CD4-positive, alpha-beta T cell (primary cell): ENCODE measurements at places on chromosomes 11 and 22.

DNA sequence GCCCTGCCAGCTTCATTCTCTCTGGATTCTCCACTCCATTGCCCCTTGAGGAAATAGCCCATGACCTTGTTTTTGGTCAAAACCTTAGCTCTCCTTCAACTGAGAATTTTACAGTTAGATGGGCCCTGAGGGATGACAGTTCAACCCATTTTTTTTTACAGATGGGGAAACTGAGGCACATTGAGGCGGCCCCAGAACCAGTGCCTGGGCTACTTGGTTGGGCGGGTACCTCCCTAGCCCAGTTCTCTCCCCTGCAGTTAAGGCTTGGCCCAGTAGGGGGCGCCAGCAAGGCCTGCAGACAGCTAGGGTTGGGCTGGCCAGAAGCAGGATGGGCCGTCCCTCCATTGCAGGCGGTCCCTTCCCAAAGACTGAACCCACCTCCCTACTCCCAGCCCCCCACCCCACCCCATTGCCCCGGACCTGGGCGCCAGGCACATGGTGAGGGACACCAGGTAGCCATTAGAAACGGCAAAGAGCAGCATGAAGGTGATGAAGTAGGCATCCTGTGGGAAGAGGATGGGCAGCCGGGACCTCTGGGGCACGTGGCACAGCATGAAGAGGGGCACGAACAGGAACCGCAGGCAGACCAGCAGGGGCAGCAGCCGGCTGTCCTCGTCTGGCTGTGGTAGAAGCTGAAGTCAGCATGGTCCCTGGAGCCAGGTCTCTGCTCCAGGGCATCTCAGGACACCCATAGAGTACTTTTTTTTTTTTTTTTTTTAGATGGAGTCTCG is 7.6 kb downstream of the SLC29A2 start:
- peak; percentile 62 for DNase-seq

DNA sequence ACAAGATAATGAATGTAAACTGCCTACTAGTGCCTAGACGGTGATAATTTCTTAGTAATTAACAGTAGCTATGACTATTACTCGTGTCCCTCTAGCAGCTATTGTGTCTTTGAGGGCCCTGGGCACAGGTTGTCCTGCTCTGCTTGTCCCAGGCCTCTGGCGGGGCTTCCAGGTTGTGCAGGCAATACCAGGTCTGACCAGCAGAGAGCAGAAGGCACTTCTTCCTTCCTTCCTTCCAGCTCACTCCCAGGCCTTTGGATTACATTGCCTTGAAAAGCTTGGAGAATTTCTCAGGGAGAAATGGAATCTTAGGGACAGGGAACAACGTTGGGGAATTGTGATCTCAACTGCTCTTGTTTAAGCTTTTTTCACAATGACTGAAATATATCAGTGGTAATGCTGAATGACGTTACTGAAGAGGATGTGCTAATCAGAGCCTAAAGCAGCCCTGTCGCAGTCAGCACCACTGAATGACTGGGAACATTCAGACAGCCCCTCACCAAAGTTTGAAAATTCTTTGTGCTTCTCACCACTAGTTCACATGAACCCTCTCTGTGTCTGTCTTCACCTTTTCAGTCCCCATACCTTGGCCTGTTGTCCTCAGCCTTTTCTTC is 8.4 kb upstream of the CCKBR start:
- peak; percentile 21 for DNase-seq

DNA sequence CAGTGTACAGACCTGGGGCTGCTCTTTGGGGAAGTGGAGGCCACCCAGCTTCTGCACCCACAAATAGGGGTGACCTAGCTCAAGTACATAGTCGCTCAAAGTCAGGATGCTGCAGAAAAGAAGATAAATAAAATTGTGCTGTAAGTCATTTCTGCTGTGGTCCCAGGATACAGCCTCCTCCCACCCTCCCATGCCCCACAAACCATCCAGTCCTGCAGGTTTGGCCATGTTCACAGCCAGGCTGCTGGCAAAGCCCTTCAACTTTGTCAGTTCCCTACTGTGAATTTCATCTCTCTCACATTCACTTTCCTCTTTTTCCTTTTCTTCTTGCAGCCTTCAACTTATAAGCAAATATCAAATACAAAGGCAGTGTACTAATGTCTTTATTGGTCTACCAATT is 33.6 kb downstream of the THOC5 start:
- DNase-seq, result no peak

GRCh38 chr11:80925321-80925720 is 1484.5 kb upstream of the TENM4 start:
- no peak for DNase-seq

DNA sequence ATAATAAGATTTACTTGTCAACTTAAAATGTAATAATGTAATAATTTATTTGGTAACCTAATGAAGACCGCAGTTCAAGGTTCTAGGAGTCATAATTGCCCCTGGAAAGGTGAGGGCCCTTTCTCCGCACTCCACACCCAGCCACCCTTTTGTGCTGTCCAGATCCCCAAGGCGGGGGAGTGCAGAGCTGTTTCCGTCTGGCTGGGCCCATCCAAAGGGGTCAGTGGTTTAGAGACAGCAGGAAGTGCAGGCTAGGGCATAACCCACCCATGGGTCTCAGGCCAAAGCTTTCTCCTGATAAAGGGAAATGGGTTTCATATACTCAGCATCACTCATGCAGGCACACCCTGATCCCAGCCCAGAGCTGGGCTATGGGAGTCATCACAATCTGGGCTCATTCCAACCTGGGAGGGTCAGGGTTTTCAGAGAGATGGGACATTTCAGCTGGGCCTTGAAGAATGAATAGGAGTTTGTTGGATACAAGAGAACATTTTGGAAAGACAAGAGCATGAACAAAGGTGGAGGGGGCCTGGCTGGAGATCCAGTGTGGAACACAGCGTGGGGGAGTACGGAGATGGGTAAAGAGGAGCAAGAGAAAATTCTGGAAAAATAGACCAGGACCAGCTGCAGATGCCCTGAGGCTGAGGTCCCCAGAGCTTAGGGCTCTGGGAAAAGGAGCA is 432.2 kb downstream of the TBC1D22A start:
- DNase-seq, result no peak

DNA sequence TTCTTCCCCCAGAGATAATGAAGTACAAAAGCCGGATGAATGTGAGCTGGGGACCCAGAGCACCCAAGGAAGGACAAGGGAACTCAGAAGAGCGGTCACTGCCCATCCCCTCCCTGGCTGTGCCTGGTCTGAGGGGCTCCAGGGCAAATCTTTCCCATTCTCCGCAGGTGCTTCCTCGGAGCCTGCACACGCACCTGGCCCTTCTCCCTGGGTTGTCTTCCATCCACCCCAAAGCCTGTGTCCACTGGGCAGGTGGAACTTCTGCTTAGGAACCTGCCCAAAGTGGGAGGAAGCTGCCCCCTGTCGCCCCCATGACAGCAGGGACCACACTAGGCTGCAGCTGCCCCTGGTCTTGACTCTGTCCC is 121.0 kb upstream of the FGF3 start:
- no peak for DNase-seq

DNA sequence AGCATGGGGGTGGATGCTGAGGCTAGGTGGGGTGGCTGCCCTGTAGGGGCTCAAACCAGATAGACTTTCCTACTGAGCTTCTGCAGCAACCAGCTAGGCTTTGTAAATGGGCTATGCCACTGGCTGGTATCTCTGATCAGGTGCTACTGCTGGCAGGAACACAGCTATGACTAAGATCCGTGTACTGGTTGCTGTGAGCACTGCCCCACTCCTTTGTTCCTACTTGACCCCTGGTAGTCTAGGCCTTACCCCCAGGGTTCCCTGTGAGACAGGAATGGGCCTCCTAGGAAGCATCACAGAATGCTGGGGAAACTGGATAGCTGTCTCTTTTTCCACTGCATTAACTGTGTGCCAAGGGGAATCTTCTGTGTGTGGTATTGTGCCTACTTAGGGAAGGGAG is 58.4 kb upstream of the GAB2 start:
- no peak for DNase-seq

DNA sequence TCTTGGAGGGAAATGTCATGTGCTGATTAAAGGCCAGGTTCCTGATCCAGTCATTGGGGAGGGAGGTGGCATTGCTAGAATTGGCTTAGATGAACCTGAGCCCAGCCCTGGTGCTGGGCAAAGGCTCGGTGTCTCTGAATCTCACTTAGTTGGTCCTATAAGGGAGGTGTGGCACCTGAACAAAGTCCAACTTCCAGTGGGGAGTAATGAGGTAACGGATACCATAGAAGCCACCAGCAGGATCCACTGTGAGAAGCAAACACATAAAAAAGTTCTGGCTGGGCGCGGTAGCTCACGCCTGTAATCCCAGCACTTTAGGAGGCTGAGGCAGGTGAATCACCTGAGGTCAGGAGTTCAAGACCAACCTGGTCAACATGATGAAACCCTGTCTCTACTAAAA is 26.6 kb downstream of the PRDM11 start:
- DNase-seq, result no peak

- DNase-seq, result no peak
Observed at GRCh38 chr22:35044607-35045390, 21.2 kb upstream of the ISX start.

GRCh38 chr22:48826546-48826945 is 1001.1 kb downstream of the BRD1 start:
- no peak for DNase-seq

- no peak for DNase-seq
Observed at GRCh38 chr22:33272180-33272579, 214.0 kb upstream of the SYN3 start.

GRCh38 chr22:22574361-22574760 is 15.3 kb upstream of the PRAME start:
- DNase-seq, result no peak

DNA sequence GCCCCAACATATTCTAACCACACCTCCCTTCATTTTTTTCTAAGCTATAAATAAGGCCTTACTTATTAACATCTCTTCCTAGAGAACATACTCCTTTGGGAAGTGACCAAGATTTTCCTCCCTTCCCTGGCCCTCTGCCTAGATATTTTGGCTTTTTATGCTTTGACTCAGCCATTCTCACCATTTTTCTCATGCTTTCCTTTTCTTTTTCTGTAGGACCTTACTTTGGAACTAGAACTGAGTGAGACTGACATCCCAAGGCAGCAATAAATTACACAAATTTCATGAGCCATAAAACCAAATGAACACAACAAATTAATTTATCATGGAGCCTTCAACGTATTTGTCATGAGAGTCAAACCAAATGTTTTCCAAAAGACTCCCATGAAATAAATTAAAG is 142.7 kb upstream of the CTSC start:
- DNase-seq, result no peak

DNA sequence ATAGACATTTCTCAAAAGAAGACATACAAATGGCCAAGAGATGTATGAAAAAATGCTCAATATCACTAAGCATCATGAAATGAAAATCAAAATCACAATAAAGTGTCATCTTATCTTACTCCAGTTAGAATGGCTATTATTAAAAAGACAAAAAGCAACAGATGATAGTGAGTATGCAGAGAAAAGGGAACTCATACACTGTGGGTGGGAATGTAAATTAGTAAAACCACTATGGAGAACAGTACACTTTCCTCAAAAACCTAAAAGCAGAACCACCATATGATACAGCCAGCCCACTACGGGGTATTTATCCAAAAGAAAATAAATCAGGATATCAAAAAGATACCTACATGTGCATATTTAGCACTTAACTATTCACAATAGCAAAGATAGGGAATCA is 700.0 kb upstream of the ANO5 start:
- DNase-seq, result no peak

DNA sequence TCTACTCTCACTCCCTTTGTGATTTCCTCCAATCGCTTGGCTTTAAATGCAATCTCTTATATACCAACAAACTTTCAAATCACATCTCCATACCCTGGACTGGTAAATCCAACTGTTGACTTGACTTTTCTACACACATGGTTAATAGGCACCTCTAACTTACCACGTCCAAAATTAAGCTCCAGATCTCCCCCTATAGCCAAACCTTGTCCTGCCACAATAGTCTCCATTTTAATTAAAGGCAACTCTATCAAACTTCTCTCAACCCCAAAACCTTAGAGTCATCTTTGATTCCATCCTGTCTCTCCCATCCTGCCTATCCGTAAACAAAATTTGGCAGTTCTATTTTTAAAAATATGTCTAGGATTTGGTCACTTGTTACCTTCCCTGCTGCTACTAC is 141.8 kb upstream of the DDI1 start:
- no peak for DNase-seq

DNA sequence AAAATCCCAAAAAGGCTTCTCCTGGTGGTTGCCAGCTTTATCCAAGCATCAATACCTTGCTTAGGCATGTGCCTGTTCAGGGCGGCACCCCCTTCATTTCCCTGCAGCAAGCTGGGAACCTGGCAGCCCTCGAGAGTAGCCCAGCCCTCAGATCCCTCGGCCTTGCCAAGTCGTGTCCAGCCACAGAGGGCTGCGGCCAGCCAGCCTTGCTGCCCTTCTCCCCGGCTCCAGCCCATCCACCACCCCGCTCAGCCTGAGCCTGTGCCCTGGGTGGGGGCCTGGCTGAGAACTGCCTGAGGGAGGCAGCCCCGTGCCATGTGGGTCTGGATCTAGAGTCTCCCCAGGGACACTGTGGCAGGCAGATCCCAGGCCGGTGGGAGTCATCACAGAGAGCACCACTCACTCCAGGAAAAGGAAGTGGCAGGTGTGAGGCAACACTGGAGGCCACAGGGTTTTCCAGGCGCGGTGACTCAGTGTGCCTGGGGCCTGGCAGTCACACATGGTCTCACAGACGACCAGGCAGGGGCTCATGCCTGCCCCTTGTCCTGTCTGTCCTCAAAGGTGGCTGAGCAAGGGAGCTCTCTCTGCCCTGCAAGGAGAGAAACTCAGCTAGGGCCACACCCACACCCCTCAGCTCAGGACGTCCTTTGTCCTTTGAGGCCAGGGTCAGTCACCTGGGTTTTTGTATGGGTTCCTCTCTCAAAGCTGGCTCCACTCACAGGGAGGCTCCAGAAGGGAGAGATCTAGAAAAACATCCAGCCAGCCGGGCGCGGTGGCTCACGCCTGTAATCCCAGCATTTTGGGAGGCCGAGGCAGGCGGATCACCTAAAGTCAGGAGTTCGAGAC is 12.2 kb upstream of the CDC42BPG start:
- DNase-seq, result no peak

- DNase-seq, result no peak
Observed at GRCh38 chr11:44577231-44577830, 11.9 kb downstream of the CD82 start.

- DNase-seq, result no peak
Observed at GRCh38 chr22:22815397-22816170, 72.0 kb upstream of the IGLL5 start.

DNA sequence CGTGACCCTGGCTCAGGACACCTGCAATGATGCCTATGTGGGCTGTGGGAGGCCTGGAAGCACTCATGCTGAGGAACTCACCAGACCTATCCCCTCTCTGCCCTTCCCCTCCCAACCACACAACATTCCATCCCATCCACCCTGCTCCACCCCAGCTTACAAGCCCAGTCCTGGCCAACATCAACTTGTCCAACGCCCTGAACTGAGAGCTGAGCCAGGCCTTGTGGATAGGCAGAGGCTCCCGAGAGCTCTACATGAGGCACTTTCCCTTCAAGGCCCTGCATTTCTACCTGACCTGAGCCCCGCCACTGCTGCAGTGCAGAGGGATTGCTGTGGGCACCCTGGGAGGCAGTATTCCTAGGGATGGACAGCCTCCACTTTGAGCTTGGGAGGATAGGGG is 112.4 kb downstream of the PDE2A start:
- no peak for DNase-seq
